ENCODE measurements at places on chromosomes 2 and 18.

- DNase-seq: no peak
These were observed 315.6 kb downstream of the IRS1 start for GRCh38 chr2:226483745-226484619.

GRCh38 chr2:86358957-86359356 is 21.5 kb upstream of the REEP1 start:
- no peak for DNase-seq

GRCh38 chr18:6628187-6628586 is 101.3 kb upstream of the ARHGAP28 start:
- no peak for DNase-seq

DNA sequence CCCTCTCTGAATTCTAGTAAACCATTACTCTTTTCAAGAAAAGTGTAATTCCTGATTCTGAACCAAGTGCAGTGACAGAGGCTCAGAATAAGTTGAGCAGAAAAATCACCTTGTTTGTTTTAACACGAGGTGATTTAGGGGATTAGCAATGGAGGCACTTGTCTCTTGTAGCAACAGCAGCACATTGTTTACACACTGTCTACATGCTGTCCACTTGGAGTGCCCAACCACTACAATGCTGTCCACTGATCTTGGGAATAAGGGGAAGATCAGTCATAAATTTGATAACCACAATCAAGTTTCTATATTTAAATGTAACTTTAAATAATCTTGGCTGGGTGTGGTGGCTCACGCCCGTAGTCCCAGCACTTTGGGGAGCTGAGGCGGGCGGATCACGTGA is 13.9 kb upstream of the RMND5A start:
- DNase-seq: no peak

- DNase-seq: no peak
These were observed 896.2 kb downstream of the CCDC85A start for GRCh38 chr2:57080035-57080434.

Measured in activated CD8-positive, alpha-beta memory T cell treated with anti-CD3 and anti-CD28 coated beads for 4 hours (primary cell).